MM.1S (cell line): ENCODE measurements at places on chromosomes 16 and 17.

DNA sequence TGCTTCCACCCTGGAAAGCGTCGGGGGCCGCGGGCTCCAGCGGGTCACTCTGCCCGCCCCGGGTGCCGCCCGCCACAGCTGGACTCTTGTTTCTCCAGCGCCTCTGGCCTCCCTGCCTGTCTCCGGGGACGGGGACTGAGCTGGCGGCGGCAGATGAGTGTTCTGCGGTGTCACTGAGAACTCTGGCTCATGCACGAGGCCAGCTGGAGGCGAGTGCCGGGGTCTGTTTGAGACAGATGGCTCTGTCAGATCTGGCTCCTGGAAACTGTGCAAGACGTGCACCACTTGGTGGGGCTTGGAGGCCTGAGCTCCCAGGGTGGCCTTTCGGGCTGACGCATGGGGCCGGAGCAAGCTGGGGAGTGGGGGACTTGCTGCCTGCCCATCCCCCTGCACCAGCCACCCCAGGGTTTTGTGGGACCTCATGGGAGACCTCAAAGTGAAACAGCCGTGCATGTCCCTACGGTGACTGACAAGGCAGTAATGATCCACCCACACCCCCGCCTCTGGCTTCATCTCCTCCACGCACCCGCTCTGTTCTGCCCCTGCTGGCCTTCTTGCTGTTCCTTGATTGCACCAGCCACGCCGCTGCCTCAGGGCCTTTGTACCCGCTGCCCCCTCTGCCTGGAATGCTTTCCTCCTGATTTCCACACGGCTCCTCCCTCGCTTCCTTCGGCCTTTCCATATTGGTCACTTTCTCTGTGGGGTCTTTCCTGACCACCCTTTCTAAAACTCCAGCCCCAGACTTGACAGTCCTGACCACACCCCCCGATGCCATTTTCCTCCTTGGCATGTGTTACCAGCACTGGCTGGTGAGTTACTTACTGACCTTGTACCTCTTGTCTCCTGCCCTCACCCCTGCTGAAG lies 174.9 kb upstream of the CIBAR2 start:
- no peak for DNase-seq

DNA sequence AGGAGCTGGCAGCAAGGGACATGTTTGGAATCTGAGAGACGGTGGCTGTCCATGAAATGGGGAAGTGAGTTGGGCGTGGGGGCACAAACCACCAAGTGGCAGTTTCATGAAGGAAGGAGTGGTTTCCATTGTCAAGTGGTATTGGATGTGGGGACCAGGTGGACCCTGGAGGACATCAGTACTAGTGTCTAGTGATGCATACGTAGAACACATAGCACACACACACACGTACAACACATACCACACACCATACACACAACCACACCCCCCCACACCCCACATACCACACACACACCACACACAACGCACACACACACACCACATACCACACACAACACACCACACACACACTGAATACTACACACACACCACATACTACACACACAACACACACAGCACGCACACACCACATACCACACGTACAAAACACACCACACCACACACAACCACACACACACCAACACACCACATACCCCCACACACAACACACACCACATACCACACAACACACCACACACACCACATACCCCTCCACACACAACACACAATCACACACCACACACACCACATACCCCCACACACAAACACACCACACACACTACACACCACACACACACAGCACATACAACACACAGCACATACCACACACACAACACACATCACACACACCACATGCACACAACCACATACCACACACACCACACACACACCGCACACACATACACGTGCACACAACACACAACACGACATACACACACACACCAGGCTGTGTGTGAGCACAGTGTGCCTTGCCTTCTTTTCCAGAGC lies 41.1 kb upstream of the GSE1 start:
- DNase-seq: peak; percentile 37

DNA sequence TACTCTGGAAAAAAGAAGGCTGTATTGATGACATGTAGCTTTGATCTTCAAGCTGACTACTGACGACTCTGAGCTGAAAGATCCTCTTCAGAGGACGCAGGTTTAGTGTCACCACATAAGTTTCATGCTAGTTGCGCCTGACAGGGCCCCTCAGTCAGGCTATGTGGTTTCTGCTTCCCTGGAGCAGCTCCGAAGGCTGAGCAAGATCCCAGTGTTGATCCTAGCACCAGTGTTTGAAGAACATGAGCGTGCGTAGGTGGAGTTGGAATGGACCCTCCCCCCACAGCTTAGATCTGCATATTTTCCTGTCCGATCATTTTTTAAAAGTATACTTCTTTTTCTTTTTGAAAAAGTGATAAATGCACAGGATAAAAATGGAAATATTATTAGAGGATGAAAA lies 17.3 kb downstream of the BANP start:
- no peak for DNase-seq

GRCh38 chr16:53374800-53375199 lies 59.5 kb upstream of the RBL2 start:
- no peak for DNase-seq
